Brain (organoid and tissue), 16 donors: ENCODE measurements at places on chromosomes 1 and 21.

DNA sequence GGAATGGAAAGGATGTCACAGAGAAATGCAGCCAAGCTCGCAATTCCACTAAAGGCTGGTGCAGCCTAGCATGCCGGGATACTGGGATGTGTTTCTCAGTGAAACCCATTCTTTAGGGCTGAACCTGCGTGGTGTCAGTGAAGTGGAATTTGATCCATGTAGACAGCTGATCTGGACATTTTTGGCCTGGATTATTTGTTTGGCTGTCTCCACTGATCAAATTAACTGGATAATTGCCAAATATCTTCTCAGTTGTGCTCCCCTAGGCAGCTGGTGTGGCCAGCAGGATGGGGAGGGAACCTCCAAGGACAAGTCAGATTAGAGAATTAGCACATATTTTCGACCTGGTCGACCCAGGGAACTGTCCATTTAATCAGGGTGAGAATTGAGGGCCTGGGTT is 318.4 kb downstream of the RPS6KC1 start:
- DNase-seq: no peak

DNA sequence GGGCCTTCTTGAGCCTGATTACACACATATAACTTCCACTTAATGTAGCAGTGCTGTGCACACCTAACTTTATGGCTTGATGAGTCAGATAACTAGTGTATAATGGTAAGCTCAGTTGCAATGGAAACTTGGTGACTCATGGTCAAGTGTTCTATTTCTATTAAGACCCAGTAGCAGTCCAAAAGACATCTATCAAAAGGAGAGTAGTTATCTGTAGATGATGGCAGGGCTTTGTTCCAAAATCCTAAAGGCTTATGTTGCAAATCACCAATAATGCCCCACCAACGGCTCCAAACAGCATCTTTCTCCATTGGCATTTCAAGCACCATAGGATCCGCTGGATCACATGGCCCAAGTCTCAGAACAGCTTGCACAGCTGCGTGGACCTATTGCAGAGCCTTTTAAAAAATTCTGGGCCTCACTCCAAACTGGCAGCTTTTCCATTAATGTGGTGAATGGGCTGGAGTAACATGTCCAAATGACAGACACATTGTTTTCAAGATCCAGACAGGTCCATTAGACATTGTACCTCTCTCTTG is 566.8 kb upstream of the USP24 start:
- DNase-seq: peak; percentile 24

DNA sequence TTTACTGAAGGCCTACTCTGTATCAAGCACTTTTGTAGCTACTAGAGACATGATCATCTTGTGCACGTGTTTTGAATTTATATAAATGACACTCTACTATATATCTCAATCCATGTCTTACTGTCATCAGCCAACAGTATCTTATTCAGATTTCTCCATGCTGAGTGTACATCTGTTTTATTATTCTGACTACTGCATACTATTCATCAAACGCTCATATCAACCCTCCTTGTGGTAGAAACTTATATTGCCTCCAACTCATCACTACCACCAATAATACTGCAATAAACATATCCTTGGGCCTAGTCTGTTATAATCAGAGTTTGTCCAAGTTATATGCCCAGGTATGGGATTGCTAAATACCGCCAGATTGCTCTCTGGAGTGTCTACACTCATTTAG is 81.6 kb upstream of the IRF2BP2 start:
- no peak for DNase-seq

GRCh38 chr1:207397525-207397926 is 56.6 kb upstream of the CR2 start:
- DNase-seq: no peak

- DNase-seq: peak; percentile 75
Observed at GRCh38 chr1:78676993-78677392, 27.4 kb downstream of the IFI44 start.

- DNase-seq: no peak
Observed at GRCh38 chr1:87208931-87209330, 119.7 kb upstream of the LMO4 start.

DNA sequence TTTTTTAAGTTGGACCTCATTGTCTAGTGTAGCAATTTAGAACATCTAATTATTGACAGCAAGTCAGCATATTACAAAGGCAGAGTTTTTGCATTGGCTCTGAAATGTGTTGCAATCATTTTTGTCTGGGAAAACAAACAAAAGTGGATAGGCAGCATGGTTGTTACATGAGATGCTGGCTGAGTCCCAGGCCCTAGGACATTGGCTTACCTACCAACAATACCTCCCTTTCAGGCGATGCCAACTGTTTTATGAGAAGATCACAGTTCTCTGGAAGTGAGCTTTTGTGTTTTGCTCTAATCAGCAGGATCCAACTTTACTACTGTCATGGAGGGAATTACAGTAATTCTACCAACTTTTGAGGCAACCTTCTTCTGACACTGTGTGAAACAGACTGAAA is 71.5 kb upstream of the CXADR start:
- peak; percentile 35 for DNase-seq

DNA sequence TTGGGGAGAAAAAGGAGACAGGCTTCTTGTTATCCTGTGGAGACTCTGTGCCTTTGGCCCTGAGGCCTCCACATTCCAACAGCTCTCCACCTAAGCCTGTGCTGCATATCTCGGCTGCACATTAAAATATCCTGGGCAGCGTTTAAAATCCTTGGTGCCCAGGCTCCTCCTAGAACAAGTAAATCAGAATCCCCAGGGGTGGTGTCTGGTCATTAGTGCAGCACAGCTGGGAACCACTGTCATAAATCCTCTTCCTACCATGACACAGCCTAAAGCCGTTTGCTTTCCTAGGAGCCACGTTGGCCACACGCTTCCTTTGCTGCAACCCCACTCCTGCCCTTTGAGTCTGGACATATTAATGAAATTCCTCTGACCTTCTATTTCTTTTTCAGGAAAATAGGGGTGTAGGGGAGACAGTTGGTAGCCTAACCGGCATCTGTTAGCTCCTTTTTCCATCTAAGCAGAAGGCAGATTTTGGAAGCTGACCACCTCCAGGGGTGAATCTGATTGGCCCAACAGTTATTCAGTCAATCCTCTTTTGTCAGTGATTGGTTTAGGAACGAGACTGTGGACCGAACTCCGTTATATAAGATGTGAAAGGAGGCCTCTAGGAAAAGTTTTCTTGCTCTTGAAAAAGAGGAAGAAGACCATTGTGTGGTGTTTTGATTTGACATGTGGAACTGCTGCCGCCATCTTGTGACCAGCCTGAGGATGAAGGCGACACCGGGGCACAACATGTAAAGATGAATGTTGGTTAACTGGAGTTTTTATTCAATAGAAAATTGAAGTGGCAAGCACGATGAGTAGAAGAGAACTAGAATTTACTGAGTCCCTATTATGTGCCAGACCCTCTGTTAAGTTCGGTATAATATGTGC is 41.9 kb downstream of the JUN start:
- no peak for DNase-seq

- DNase-seq: no peak
Observed at GRCh38 chr1:119147661-119148090, 7.2 kb upstream of the WARS2 start.

- DNase-seq: no peak
Observed at GRCh38 chr1:37661401-37661800, 26.7 kb upstream of the RSPO1 start.

DNA sequence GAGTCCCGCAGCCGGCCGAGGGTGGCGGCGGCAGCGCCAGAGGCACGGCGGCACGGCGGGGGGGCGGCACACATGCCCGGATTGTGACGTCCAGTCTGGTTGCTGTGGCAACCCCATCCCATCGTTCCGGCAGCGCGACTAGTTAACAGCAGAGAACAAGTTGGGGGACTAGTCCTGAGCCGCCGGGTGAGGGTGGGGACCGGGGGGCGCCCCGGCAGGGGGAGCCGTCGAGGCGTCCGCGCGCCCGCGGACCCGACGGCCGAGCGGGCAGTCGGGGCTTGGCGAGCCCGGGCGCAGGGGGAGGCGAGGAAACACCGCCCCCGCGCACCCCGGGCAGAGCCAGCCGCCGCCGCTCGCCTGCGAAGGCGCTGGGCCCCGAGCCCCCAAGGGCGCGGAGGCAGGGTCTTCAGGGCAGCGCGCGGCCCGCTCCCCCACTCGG is at the start of gene CHD5:
TSS of gene CHD5 (minus strand) at position 54 of the 439 bp plus-strand sequence. CDS start 298 bp downstream, outside the sequence.
- DNase-seq: peak; percentile 76

DNA sequence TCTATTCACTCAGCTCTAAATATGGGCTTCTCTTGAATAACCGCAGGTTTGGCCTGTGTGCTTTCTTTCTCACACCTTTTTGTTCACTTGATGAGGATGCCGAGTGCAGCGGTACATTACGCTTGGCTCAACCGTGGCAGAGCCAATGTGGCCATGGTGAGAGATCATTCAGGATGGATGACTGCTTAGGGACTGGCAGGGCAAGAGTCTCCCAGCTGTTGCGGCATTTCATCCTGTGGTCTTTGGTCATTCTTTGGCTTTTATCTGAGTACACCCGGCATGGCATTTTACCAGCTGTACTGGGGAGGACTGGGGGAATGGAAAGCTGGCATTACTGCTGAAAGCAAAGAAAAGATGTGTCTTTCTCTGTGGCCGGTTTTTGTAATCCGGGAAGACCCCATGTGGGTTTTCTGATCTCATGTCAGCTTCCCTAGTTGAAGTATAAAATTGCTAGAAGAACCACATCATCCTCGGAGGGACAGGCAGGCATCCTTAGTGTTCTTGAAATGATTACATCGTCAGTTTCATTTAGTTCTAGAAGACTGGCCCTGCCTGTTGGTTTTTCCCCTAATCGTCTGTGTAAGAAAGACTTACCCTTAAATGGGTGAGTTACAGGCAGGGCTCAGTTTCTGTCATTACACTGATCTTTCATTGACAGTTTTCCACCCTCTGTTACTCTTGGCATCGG is 15.1 kb downstream of the PCP4 start:
- DNase-seq: no peak

- peak; percentile 61 for DNase-seq
Observed at GRCh38 chr1:58785442-58786058, 1.7 kb upstream of the JUN start.

GRCh38 chr21:45607021-45607908 is 36.3 kb upstream of the PCBP3 start:
- no peak for DNase-seq

DNA sequence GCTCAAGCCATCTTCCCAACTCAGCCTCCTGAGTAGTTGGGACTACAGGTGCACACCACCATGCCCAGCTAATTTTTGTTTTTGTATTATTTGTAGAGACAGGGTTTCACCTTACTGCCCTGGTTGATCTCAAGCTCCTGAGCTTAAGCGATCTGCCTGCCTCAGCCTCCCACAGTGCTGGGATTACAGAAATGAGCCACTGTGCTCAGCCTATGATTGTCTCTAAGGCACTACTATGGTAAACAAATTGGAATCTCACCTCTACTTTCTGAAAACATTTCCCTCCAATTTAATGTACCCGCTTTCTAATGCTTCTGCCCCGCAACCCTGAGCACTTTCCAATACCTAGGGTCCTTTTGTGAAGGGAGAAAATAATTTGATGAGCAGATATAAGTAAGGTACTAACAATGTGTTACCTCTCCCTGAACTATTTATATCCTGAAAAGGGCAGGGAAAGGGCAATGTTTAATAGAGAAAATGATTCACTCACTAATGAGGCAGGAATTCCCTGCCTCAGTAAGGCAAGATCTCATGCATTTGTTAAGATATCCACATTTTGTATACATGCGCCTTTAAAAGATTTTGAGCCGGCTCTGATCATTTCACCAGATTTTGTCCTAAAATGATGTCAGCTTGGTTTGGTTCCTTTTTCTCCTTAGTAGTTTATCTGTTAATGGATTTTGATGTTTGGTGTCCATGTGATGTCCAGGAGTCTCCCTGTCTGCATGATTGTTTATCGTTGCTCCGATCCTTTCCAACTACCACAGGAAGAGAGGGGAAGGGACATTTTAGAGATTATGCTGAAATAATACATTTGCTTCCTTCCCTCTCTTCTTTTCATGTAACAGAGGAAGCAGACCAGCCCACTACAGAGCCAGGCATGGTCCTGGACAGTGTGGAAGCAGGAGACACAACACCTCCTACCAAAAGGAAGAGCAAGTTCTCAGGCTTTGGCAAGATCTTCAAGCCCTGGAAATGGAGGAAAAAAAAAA is 47.3 kb upstream of the RCC1 start:
- no peak for DNase-seq

DNA sequence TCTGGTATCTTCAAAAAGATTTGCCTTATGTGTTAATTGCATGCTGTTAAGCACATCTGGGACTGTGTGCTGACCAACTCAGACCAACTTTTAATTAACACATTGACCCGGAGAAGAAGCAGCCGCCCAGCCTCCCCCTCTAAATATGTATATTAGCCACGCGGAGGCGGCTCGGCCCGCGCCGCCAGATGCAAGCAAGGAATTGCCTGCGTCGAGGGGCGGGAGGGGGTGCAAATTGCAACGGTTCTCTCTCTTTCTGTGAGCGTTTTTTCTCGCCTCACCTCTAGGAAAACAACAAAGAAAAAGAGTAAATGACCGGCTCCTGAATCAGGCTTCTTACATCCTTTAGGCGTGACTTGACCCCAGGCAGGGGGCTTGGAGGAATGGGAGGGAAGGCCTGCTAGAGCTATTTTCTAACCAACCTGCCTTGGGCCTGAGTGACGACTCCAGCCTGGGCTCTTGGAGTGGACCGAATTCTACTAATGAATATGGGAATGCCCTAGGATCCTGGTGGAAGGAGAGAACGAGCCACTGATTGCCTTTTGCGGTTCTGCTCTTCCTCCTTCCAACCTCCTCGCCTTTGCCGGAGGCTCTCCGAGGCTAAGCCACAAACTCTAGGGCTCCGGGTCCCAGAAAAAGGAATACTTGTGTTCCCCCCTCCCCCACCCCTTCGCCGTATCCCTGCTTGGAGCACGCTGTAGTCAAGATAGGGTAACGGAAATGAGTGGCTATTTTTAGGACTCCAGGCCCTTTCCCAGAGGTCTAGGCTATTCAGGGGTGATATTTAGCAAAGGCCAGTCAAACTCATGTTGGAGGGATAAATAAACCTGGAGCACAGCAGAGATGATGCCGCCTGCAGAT is 417.0 kb upstream of the ESRRG start:
- no peak for DNase-seq

- no peak for DNase-seq
Observed at GRCh38 chr1:94265906-94266305, 28.5 kb upstream of the ARHGAP29 start.

- no peak for DNase-seq
Observed at GRCh38 chr1:46900401-46900800, 40.9 kb downstream of the CYP4A11 start.

- no peak for DNase-seq
Observed at GRCh38 chr1:83717785-83718184, 281.1 kb downstream of the TTLL7 start.

DNA sequence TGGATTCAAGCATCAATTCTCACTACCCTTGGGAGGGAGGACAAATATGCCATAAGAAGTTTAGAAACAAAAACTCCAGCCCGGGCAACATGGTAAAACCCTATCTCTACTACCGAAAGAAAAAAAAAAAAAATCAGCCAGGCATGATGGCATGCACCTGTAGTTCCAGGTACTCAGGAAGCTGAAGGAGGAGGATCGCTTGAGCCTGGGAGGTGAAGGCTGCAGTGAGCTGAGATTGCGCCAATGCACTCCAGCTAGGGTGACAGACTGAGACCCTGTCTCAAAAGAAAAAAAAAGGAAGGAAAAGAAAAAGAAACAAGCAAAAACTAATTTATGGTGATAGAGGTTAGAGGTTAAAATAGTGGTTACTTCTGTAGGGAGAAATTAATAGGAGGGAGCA is 9.6 kb downstream of the ZNF644 start:
- no peak for DNase-seq

- no peak for DNase-seq
Observed at GRCh38 chr1:3356827-3357460, 97.5 kb upstream of the ARHGEF16 start.

- no peak for DNase-seq
Observed at GRCh38 chr1:36955016-36955415, 79.3 kb downstream of the GRIK3 start.
